ENCODE measurements at places on chromosomes 5 and 9.

DNA sequence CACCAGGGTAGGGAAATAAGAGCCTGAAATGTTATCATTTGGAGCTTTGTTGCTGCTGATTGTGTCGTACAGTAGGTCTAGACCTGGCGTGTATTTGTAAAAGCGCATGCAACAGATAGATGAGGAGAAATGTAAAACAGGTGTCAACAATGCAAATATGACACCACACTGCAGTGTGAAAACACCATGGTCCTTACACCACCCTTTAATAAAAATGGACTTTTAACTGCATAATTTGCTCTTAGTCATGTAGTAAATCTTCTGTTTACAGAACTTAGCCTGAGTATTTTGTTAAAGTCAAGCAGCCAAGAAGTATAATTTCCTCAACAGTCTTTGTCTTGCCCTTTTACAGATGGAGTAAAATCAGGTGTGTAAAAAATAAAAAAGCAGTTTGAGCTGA is 13.9 kb downstream of the PCBD2 start:
- no peak overlapping the region for H3K4me3 ChIP-seq
- H3K27ac ChIP-seq: no peak overlapping the region
- no peaks in the 10 kb centered on the region for H3K27me3 ChIP-seq
- H3K4me1 ChIP-seq: no peaks in the 10 kb centered on the region
- H3K36me3 ChIP-seq: 0 out of 2 replicates have a peak, but pooled peaks cover 10% of the 10 kb centered on the region

DNA sequence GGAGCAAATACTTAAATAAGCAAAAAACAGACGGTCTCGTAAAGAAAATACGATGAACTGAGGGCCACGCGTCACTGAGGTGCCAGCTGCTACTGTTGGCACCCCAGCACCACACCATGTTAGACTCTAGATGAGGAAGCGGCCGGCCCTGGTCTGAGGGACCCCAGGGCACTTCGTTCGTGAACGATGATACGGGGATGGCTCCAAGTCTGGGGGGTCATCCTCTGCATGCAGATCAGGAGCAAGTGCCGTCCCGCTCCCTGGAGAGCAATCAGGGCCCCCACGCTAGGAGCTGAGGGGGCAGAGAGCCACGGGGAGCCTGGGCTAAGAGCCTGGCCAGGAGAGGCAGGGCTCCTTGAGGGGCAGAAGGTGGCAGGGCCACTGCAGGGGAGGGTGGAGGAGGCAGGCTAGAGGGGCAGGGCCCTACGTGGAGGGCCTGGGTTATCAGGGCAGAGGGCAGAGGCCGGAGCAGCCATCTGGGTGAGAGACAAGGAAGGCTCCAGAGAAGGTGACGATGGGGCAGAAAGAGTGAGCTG is 24.1 kb downstream of the SARDH start:
- H3K4me3 ChIP-seq: no peak overlapping the region
- DNase-seq: no peak
- H3K36me3 ChIP-seq: no peaks in the 10 kb centered on the region
- no peak overlapping the region for H3K27ac ChIP-seq
- peaks cover 53% of the 10 kb centered on the region for H3K27me3 ChIP-seq
- no peaks in the 10 kb centered on the region for H3K4me1 ChIP-seq

GRCh38 chr5:113612060-113612496 is 98.6 kb downstream of the YTHDC2 start:
- no peaks in the 10 kb centered on the region for H3K36me3 ChIP-seq
- no peak overlapping the region for H3K27ac ChIP-seq
- H3K4me3 ChIP-seq: no peak overlapping the region
- H3K27me3 ChIP-seq: peaks cover 11% of the 10 kb centered on the region

DNA sequence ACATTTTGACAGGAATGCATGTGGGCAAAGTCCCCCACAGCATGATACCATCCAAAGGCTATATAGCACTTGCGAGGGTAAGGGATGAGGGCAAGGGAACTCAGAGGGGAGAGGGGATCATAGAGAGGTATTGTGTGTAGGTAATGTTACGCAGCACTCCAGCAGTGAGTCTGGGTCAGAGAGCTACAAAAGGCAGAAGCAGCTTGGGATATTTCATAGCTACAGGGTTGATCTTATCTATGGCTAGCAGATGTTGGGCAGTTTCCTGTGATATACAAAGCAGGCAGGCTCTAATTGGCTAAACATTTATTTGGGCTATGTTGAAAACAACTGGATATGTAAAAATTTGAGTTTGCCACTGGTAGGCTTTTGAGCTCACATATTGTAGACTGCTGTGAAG is 17.8 kb upstream of the SLCO4C1 start:
- no peak overlapping the region for H3K27ac ChIP-seq
- H3K36me3 ChIP-seq: no peaks in the 10 kb centered on the region
- H3K4me1 ChIP-seq: peaks cover 11% of the 10 kb centered on the region
- no peaks in the 10 kb centered on the region for H3K27me3 ChIP-seq
